T-cell (primary cell): ENCODE measurements at places on chromosomes 2 and 18. TPM values are rescaled to one million over a fixed set of nuclear protein-coding genes. Genes with fewer than 3 reads are reported as not detected.

DNA sequence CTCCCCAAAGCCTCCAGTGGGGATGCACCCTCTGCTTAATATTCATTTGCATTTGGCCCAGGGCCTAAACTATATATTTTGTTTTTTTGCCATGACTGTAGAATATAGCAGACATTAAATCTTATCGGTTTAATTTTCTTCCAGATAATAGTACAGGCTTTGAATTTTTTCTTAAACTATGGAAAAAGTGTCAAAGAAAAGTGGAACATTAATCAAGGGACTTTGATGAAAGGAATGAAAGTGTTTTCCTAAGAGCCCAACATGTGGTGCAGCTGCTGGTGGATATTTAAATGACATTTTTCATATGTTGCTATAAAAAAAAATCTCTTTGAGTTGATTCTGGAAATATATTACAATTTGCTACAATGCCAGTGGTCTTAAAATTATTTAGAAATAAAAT, 346.8 kb downstream of the CYP26B1 start:
- DNase-seq: no peak

ZNF519 gene
- total RNA-seq: 9.3 TPM

SERPINB7 gene
- total RNA-seq: not detected

GNAL gene
- 0.86 TPM for total RNA-seq

- DNase-seq: no peak
These were observed 114.0 kb upstream of the GLS start for GRCh38 chr2:190766595-190766994.

DNA sequence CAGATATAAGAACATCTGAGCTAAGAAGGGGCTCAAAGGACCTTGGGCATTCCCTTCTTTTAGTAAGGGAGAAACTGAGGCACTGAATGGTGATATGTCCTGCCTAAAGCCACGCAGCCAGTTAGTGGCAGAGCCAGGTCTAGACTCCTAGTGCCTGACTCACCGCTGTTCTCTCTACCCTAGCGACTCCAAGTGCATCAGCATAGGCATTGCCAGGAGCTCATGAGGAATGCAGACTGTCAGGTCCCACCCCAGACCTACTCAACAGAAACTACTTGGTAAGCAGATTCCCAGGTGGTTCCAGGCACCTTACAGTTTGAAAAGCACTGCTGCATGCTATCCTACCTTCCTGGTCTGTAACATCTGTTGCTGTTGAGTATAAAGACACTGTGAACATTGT, 158.9 kb downstream of the MSH2 start:
- DNase-seq: no peak

- no peak for DNase-seq
These were observed 101.9 kb upstream of the NRP2 start for GRCh38 chr2:205580212-205580987.

MYO3B gene
- total RNA-seq: not detected

NT5DC4 gene
- not detected for total RNA-seq

DNA sequence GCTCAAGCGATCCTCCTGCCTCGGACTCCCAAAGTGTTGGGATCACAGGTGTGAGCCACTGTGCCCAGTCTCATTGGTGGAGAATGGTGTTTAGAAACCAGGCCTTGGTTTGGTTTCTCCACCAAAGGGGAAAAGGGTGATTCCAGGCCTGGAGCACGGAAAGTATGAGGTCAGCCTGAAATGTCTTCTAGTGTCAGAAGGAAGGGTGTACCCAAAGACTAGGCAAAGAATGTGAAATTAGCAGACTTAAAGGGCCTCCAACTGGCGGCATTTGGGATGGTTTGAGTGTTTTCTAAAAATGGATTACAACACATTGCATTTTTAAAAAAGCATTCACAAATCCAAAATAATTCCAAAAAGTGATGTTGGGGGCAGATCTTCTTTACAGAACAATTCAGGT, 139.6 kb downstream of the SH3BP4 start:
- DNase-seq: no peak

DNA sequence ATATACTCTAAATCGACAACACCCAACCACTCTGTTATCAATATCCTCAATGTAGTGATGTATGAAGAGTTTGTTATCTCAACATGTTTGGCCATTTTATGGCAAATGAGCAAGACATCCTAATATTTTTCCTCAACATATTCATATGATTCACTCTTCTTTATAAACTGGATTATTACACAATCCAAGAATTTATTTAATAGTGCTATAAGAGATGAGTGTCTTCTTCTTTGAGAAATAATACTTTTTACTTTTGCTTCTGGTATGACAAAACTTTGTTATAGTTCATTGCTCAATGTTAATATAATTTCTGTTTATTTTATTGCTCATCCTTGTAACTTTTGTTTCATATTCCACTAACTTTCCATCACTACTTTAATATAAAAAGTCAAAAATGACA, 44.3 kb downstream of the SCN9A start:
- DNase-seq: no peak

SERPINB10 gene
- not detected for total RNA-seq

- DNase-seq: no peak
These were observed 105.3 kb downstream of the PAX3 start for GRCh38 chr2:222193328-222193983.

DNA sequence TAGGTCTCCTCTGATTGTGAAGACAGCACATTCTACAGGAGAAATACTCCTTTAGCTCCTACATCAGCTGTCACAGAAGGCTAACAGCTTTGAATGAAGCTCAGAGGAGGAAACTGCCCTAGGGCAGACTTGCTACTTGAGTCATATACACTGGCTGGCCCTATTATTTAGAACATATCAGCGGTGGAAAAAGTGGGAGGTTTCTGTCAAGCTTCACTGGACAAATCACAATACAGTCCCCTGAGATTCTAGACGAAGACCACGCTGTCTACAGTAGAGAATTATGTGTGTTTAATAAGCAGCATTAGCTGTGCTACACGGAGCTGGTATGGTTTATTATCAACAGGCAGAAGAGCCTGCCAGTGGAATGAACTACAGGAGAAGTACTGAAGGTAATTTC, 230.9 kb upstream of the FSIP2 start:
- DNase-seq: no peak

- DNase-seq: no peak
These were observed 32.9 kb downstream of the SP140 start for GRCh38 chr2:230258483-230258882.

SULT1C4 gene
- not detected for total RNA-seq

DNA sequence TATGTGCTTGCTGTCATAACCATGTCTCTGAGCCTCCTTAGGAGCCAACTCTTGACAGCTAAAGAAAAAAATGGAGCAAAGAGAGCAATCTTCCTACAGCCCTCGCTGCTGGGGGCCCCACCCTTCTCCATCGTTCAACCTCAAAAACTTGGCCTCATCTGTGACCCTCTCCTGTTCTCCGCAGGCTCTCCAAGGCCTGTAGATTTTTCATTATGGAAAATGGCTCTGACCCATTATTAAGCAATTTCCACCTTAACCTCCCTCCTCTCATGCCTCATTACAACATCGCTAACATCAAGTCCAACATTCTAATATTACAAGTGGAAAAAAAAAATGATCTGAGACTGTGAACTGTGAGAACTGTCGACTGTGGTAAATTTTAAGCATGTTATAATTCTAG, 98.7 kb downstream of the SLC8A1 start:
- DNase-seq: no peak

TNS1 gene
- 1.6 TPM for total RNA-seq

GRCh38 chr2:23346029-23346428, 39.0 kb upstream of the KLHL29 start:
- no peak for DNase-seq

GRCh38 chr2:185638771-185639170, 99.8 kb upstream of the FSIP2 start:
- no peak for DNase-seq

GRCh38 chr2:20187331-20187730, 37.6 kb downstream of the SDC1 start:
- no peak for DNase-seq

DNA sequence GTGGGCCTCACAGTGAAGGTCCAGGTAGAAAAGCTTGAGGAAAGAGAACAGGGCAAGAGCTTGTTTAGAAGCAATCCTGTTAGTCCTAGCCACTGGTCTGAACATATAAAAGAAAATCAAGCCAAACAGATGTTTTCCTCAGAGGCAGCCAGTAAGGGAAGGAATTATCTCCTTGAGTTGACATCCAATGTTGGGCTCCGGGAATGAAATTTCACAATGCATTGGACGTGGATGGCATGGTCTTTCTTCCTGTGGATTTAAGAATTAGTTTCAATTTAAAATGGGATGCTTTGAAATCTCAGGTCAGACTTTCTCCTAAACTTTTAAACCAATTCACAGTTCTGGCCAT, 92.1 kb downstream of the ACKR3 start:
- DNase-seq: no peak

PMAIP1 gene
- 17.8 TPM for total RNA-seq

DNA sequence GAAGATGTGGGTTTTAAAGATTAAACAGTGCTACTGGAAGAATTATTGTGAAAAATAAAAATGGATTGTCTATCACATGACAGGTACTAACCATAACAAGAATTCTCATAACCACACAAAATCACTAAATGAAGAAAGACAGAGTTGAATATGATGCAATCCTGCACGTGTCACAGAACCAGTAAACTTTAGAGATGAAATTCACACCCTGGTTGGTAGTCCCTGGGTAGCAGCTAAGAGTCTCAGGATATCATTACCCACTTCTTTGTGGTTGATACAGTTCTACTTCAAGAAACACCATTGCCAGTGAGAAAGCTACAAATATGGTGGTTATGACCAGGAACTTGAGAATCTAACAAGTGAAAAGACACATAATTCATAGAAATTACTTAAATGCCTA, 450.2 kb downstream of the ERBB4 start:
- no peak for DNase-seq

FSHR gene
- total RNA-seq: not detected

DNA sequence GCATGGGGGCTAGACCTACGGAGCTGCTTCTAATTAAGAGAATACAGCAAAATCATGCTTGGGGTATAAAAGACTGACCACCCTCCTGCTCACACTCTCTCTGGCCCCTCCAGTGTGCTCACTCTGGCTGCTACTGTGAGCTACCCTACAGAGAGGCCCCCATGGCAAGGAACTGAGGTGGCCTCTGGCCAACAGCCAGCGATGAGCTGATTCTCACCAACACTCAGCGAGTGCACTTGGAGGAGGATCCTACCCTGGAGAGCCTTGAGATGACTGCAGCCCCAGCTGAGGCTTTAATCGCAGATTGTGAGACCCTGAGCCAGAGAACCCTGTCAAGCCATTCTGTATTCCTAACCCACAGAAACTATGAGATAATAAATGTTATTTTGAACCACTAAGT, 88.2 kb downstream of the GFPT1 start:
- DNase-seq: no peak

MC2R gene
- not detected for total RNA-seq

- DNase-seq: no peak
These were observed 24.2 kb downstream of the CENPA start for GRCh38 chr2:26809876-26810577.

MPP4 gene
- total RNA-seq: 0.13 TPM

DNA sequence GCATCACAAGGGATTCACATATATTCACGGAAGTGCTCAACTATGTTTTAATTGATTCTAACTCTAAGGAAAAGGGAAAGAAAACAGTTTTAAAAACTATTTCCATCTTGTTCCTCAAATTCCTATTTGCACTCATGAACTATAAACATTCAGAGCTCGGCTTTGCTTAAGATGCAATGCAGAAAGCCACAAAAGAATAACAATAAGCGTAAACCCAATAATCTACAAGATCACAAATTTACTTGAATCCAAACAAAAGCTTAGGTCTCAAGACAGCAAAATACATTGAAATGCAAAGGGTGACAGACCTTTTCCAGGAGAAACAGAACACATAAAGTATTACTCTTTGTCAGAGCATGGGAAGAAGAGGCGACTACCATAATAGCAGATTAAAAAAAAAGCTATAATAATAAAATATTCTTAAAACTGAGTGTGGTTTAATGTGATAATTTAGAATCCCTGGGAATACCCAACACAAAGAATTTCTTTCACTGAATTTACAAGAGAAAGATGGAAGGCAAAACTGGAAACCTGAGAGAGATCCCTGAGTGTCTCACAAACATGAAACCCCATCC, 1094.9 kb downstream of the LRP1B start:
- no peak for DNase-seq
